ENCODE measurements at places on chromosomes 3 and 15.

DNA sequence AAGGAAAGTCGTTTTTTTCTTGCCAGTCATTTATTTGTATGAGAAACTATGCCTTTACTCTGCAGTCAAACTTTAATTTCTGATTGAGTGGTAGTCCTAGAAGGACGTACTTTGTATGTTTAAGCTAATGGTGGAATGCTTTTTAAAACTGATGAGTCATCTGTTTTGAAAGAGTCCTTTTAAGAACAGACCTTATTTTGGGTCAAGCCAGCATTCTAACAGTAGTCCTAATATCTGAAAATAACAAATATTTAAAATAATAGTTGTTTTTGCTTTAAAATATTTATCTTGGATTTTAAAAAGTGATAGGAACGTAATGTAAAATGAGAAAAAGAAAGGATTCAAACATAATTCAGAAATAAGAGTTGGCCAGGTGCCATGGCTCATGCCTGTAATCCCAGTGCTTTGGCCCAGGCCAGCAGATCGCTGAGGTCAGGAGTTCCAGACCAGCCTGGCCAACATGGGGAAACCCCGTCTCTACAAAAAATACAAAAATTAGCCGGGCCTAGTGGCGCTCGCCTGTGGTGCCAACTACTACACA is 1.3 kb upstream of the LRRC58 start:
- no peak for DNase-seq

GRCh38 chr3:53100818-53101466 is 29.3 kb downstream of the RFT1 start:
- no peak for DNase-seq

DNA sequence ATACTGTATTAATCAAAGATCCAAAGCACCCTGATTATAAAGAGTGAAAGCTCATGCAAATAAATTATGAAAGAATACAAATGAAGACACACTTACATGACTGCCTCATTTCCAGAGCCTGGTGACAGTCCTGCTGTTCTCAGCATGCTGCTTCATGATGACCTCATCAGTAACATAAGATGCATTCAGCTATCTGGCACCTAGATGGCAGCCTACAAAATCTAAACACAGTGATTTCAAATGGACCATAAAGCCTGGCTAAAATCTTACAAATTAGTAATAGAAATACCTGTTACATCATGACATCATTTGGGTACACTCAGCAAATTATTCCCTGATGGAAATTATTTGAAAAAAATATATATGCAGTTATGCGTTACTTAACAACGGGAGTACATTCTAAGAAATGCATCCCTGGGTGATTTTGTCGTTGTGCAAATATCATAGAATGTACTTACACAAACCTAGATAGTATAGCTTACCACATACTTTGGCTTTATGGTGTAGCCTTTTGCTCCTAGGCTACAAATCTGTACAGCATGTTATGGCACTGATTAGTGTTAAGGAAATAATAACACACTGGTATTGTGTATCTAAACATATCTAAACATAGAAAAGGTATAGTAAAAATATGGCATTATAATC is 207.2 kb downstream of the EPHA3 start:
- DNase-seq, result no peak

- DNase-seq, result no peak
Measured at GRCh38 chr3:118244761-118245160, 789.9 kb downstream of the IGSF11 start.

GRCh38 chr15:26234976-26235767 is 372.0 kb upstream of the ATP10A start:
- DNase-seq, result no peak

GRCh38 chr3:71625676-71626075 is 42.1 kb upstream of the FOXP1 start:
- DNase-seq, result no peak

DNA sequence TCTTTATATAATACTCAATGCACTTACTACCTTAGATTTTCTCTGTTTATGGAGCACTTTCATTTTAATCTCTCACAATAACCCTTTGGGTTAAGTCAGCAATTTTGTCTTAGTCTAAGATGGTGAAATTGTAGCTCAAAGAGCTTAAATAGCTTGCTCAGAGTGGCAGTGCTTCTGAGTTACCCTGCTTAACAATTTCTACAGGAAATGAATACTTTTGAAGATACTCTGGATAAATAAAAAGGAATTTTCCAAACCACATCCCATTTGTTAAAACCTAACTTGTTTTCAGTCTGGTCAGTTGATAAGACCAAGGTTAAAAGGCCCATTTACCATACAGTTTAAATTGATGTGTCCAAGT is 37.2 kb downstream of the HMG20A start:
- no peak for DNase-seq

- no peak for DNase-seq
Measured at GRCh38 chr3:111299192-111299615, 227.6 kb downstream of the NECTIN3 start.

GRCh38 chr15:68484696-68485400 is 52.9 kb upstream of the ITGA11 start:
- no peak for DNase-seq

GRCh38 chr3:41001556-41001955 is 197.7 kb upstream of the CTNNB1 start:
- DNase-seq, result no peak

- DNase-seq, result no peak
Measured at GRCh38 chr3:35262406-35262805, 376.9 kb upstream of the ARPP21 start.

DNA sequence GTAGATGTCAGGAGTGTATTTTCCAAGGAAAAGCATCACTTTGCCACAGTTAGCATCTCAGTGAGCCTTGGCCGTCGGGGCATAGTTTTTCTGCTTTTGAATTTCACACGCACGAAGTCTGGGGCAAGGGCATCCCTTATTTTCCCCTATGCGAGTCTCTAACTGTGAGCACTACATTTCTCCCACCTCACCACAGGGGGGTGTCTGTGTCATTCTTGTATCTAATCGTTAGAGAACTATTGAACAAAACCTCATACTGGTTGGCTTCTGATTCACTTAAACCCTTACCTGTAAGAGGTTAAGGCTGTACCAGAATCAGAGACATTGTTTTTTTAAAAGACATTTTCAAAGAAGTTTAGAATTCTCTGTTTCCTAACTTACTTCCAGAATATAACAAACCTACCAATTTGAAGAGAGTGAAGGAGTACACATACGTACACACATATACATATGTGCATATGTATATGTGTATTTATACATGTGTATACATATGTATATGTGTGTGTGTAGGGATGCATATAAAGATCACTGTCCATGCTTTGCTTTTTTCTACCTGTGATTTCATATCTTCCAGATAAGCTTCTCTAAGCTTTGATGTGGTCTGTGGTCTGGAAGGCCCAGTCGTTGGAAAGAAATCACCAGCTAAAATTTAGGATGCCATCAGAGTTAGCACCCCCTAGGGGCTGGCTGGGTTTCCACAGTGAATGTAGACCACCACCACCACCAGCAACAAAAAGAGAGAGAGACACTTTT is 49.4 kb downstream of the MYZAP start:
- no peak for DNase-seq

- DNase-seq, result no peak
Measured at GRCh38 chr15:29612701-29613100, 209.6 kb downstream of the TJP1 start.

DNA sequence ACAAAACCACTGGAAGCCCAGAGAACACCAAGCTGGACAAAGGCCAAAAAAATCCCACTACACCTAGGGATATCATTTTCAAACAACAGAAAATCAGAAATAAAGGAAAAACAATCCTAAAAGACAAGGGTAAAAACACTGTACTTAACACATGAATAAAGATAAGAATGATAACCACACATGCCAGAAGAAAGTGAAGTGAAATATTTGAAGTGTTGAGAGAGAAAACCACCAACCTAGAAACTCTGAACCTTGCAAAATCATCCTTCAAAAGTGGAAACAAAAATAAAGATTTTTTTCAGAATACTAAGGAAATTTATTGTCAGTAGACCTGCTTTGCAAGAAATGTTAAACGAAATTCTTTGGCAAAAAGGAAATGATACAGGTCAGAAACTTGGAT is 45.1 kb downstream of the KPNA1 start:
- no peak for DNase-seq

DNA sequence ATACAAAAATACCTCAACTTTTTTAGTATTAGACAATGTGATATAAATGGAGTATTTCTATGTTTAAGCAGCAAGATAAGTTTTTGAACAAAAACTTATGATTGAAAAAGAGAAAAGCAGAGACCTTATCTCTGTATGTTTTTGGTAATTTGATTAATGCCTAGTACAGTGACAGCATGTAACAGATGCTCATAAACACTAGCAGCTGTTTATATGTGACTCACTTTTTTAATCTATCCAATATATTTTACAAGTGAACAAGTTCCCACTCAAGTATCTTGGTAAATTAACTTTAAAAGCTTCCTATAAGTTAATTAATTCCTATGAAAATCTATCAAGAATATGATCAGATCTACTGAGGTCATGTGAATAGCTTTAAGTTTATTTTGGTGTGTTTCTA is 55.1 kb downstream of the NGLY1 start:
- DNase-seq, result no peak

- no peak for DNase-seq
Measured at GRCh38 chr3:72152551-72153476, 367.9 kb upstream of the PROK2 start.

DNA sequence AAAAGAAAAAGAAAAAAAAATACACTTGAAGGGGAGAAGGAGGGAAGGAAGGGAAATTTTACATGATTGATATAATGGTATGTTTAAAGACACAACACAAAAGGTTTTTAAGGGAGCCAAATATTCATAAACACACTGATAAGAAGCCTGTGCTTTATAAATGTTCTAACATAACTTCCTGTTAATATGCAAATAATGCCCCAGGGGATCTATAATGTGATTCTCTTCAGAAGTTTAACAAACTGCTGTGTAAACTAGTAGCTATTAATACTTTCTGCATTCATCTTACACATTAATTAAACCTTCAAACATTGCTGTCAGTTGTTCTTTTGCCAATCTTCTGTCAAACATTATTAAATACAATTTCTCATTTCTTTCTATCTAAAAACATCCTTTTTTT is 231.6 kb downstream of the TJP1 start:
- DNase-seq, result no peak

- DNase-seq, result no peak
Measured at GRCh38 chr3:125161607-125162219, 50.8 kb downstream of the SLC12A8 start.

DNA sequence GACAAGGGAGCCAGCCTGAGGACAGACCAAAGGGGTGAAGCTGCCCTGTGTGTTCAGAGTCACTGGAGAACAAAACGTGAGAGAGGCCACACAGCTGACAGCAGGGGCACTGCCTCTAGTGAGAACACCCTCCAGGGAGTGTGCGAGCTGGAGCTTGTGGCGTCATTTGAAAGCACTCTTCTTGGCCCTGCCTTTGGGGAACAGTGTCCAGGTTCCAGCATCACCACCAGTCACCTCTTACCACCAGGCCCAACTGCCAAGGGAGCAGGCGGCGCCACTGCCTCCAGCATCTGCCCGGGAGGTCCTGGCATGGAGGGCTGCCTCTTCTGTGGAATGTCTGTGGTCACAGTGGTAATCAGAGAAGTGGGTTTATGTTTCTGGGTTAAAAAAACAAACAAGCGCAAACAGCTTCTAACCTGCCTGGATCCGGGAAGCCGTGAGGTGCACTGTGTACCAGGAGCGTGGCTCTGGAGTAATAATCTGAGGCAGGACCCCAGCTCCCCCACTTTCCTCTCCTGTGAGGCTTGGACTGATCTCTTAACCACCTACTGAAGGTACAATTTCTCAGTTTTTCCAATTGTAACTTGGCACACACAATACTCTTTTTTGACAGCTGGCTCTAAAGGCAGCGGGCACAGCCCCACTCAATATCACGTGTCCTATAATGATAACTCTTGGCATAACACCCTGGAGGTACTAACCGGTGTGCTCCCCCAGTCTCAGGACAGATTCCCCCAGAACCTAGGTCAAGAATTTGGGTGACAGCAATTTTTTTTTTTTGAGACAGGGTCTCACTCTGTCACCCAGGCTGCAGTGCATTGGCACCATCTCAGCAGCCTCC is 32.2 kb upstream of the CDCP1 start:
- DNase-seq, result no peak

DNA sequence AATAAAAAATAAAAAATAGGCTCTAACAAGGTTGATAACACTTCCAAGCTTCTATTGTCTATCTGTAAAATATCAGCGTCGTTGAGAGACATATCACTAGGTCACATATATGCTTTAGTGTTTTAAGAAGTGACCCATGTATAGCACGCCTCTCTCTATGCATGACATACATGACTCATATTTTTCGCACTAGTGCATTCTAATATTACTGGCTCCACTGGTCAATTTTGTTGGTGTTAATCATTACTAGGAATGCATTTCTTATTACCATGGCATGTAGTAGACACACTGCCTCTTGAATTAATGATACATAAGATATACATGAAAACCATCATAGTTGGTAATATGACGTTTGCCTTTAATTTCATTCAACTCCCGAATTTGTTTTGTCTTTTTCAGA is 203.1 kb downstream of the CHL1 start:
- DNase-seq, result no peak

- DNase-seq, result no peak
Measured at GRCh38 chr3:179376474-179376873, 29.0 kb downstream of the MFN1 start.

DNA sequence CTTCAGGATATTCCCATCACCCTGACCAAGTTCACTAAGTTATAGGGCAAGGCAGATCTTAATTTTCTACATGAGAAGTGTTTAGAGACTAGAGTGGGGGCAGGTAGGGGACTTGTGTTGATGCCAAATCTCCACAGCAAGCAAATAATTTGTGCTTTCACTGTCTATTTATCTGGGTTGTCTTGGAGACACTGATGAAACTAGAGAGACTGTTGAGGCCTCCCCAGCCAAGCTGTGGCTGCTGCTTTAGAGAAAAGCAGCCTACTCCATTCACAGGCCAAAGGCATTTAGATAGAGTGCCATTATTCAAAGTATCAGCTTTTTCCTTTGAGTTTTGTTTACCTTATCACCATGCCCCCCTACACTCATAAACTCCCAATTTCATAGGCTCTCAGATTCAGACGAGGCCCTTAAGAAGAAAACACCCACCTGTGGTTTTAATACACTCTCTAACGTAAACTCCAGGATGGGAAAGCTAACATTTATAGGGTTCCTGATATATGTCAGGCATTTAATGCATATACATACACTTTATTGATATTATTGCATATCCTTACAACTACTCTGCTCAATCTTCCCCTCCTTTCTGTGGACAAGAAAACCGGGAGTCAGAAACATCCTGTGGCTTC is 130.4 kb upstream of the FOXB1 start:
- no peak for DNase-seq

DNA sequence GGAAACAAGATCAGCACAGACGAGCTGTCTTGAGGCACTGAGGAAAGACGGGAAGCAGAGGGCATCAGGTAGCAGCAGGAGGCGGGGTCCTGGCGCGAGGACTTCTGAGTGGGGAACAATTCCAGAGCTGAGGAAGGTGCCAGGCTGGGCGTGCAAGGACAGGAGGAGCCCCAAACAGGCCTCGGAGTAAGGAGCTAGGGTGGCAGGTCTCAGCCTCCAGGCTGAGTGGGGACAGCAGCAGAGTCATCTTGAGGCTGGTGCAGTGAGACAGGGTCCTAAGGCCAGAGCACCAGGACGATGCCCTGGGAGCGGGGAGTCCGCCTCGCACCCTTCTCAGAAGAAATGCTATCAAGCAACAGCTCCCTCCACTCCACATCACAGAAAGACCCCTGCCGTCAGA is 78.4 kb downstream of the PCSK6 start:
- DNase-seq, result no peak

GRCh38 chr3:133888726-133889340 is 6.8 kb downstream of the RAB6B start:
- no peak for DNase-seq

GRCh38 chr3:128453501-128454309 is 13.0 kb downstream of the DNAJB8 start:
- no peak for DNase-seq

Data from stimulated activated CD8-positive, alpha-beta memory T cell treated with anti-CD3 and anti-CD28 coated beads, Interleukin-15, amount 100 ng/mL, for 48 hours (primary cell).